ENCODE measurements at places on chromosomes 11 and 22.

DNA sequence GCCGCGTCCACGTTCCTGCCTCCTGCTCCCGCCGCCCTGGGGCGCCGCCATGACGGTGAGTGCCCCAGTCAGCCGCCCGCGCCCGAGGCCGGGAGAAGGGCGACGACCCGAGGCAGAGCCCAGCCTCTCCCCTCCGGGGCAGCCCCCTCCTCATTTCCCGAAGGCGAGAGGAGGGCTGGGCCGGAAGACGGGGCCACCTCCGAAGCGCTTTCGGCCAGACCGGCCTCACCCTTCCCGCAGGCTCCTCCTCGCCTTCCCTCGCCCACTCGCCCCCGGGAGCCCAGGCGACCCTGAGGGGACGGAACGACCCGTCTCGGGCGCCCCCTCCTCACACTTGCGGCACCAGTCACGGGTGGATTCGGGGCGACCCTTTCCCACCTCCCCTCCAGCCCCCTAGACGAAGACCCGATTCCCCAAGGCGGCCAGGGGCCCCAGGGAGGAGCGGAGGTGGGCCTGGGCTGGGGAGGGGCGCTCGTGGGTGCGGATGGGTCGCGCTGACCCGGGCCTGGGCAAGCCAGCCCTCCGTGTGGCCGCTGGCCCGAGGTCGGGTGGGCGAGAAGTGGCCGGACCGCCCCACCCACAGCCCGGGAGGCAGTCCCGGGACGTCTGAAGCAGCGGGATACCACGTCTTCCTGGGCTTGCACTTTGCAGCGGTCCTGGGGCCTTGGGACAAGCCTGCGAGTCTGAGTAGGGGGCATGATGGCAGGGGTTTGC is 49.7 kb downstream of the TRIOBP start:
- DNase-seq: no peak

DNA sequence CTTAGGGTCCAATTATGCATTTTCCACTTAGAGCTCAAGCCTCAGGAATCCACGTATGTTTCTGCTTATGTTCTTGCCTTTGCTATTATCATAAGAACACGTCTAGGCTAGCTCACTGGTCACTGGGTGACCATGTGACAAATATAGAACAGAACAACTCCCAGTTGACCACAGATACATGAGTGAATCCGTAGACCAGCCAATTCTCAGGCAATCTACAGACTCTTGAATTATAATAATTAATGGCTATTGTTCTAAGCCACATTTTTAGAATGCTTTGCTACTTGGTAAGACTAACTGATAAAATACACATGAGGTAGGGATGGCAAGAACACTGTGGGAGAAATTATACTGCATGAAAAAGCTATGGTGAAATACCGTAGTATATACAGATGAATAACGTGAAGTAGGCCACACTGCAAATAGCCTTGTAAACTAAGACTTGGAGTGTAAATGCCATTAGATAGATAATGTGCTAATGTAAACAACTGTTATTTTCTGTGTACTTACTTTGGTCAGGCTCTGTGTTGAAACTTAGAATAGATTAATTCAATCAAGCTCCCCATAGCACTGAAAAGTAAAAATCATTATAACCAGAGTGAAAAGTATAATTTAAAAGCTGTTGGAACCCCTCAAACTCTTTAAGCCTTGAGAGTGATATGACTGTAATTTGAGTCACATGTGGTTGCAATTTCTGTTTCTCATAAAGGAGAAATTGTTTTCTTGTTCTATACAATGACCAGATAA is 366.2 kb upstream of the CCDC179 start:
- DNase-seq: no peak

- no peak for DNase-seq
Observed at GRCh38 chr11:129285402-129285786, 90.3 kb upstream of the BARX2 start.

DNA sequence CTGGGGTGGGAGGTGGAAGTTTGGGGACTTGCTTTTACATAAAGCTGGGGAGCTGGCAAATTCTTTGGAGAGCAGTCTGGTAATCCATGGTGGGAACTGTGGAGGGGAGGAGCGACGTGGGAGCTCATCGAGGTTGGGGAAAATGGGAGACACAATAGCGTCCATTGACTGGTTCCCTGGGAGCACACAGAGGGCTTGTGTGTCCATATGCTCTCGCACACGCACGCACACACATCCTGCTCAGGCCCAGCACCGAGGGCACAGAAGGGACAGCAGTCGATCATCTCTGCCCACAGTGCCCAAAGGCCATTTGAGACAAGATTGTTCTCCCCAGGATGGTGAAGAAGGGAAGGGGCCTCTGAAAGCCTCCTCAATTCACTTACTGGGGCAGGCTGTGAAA is 53.7 kb downstream of the FBXO7 start:
- DNase-seq: no peak

- DNase-seq: no peak
Observed at GRCh38 chr22:19397734-19398104, 33.8 kb downstream of the HIRA start.

GRCh38 chr22:36870250-36870649 is 9.4 kb downstream of the NCF4 start:
- no peak for DNase-seq

DNA sequence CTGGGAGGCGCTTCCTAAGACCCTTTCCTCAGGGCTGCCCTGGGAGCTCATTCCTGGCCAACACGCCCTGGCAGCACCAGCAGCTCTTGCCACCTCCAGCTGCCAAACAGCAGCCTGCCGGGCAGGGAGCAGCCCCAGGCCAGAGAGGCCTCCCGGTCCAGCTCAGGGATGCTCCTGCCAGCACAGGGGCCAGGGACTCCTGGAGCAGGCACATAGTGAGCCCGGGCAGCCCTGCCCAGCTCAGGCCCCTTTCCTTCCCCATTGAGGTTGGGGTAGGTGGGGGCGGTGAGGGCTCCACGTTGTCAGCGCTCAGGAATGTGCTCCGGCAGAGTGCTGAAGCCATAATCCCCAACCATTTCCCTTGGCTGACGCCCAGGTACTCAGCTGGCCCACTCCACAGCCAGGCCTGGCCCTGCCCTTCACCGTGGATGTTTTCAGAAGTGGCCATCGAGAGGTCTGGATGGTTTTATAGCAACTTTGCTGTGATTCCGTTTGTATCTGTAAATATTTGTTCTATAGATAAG is 7.6 kb downstream of the SLC39A13 start:
- no peak for DNase-seq

DNA sequence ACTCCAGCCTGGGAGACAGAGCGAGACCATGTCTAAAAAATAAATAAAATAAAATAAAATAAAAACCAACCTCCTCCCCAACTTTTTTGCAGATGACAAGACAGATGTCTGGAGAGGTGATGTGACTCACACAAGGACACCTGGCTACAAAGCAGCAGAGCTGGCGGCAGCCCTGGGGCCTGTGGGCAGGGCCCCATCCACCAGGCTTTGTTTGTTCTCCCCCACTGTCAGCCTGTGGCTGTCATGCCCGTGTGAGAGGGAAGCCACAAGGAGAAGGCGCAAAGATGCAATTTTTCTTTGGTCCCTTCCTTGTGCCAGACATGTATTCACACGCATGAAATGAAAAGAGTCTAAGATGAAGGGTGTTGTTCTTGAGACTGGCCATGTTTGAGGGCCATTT is 16.6 kb downstream of the CD59 start:
- no peak for DNase-seq

- no peak for DNase-seq
Observed at GRCh38 chr11:133824593-133824992, 20.7 kb downstream of the SPATA19 start.

DNA sequence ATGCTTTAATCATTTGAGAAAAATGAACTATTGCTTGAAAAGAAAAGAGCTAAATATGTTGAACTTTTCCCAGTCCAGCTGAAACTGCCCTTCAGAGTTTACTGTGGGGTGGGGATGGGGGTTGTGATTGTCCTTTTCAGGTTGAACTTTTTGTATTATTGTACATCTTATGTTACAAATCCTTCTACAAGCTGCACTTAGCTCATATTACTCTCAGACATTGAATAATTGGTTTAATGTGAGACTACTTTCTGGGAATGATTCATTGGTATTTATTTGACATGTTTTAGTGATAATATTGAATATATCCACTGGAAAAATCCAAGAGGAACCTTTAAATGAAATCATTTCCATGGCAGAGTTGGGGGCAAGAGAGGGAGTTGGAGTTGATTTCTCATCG is 84.9 kb downstream of the ATXN10 start:
- DNase-seq: no peak

DNA sequence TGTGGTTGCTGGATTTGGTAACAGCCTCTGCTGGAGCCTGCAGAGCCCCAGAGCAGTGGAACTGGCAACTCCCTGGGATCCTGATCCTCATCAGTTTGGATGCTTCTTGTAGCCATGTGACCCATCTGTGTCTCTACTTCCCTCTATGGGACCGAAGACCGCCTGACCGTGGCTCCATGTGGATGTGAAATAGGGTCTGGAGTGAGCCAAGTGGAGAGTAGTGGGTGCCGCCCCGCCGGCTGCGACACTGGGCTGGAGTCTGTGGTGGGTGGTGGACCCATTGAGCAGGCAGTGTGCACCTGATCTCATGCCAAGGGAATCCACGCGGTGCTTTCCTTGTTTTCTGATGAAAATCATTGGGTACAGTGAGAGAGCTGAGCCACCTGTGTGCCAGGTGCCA is 543.2 kb upstream of the B3GAT1 start:
- no peak for DNase-seq

DNA sequence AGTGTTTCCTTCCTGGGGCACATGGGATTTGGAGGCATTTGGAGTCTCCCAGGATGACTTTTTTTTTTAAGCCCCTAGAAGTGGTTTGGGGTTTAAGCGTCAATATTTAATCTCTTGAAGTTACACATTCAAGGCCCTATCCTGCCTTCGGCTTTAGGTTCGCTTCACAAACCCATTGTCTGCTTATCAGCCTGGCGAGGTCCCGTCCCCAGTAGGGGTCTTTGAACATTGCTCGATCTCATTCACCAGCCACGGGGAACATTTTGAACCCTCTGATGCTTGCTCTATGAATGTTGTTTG is 75.9 kb downstream of the KCNQ1 start:
- no peak for DNase-seq

- no peak for DNase-seq
Observed at GRCh38 chr11:2869134-2869526, 16.4 kb downstream of the CDKN1C start.

GRCh38 chr11:89249196-89249595 is 71.5 kb downstream of the TYR start:
- no peak for DNase-seq

- no peak for DNase-seq
Observed at GRCh38 chr11:112931703-112932102, 29.5 kb upstream of the NCAM1 start.

DNA sequence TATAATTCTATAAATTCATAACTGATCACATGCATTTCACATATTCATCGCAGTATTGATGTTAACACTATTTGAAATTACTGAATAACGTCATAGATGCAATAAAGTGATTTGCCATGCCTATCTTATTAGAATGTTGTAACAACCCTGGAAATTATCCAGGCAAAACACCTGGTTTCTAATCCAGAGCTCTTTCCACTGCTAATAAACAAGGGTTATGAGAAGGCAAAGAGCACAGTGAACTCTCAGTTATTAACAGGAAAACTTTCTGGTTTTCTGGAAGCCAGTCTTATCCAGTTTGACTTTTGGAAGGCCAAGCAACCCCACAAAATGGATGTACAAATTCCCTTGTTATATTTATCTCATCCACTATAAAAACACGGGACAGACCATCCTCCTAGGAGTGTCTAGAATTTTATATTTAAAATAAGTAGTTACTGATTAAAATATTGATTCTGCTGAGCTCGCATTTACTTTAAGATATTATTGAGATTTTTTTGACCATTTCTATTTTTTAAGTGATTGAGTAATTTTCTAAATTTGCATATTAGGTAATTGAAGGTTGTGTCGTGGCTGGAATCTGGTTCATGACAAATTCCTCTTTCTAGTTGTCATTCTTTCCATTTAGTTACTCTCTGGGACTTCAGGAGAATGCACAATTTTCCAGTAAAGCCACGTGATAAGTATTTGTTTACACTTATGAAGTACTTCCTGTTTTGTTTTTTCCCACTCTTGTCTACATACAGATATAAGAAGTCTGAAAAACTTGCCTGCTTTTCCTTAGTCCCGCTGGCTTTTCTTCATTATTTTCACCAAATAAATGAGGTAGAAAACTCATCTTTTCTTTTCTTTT is 47.9 kb downstream of the DCUN1D5 start:
- no peak for DNase-seq

GRCh38 chr22:44964722-44965078 is 45.1 kb downstream of the PHF21B start:
- no peak for DNase-seq

DNA sequence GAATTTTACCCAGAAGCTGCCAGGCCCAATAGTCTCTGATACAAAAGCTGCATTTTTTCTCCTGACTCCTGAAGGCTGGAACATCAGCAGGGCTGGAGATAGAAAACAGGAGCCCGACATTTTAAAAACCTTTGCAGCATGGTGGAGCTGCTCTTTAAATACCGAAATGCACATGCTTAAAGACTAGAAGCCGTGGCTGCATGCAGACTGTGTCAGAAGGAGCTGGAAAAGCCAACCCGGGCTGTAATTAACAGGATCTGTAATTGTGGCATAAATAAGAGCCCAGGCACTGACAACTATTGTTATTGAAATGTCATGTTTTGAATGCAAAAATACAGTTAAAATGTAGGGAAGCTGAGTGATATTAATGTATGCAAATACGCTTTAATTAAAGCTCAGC is 304.9 kb upstream of the PLET1 start:
- no peak for DNase-seq

GRCh38 chr11:119592642-119593041 is 136.4 kb downstream of the NECTIN1 start:
- no peak for DNase-seq

GRCh38 chr11:35419830-35420333 is 524 bp upstream of the SLC1A2 start:
- no peak for DNase-seq

DNA sequence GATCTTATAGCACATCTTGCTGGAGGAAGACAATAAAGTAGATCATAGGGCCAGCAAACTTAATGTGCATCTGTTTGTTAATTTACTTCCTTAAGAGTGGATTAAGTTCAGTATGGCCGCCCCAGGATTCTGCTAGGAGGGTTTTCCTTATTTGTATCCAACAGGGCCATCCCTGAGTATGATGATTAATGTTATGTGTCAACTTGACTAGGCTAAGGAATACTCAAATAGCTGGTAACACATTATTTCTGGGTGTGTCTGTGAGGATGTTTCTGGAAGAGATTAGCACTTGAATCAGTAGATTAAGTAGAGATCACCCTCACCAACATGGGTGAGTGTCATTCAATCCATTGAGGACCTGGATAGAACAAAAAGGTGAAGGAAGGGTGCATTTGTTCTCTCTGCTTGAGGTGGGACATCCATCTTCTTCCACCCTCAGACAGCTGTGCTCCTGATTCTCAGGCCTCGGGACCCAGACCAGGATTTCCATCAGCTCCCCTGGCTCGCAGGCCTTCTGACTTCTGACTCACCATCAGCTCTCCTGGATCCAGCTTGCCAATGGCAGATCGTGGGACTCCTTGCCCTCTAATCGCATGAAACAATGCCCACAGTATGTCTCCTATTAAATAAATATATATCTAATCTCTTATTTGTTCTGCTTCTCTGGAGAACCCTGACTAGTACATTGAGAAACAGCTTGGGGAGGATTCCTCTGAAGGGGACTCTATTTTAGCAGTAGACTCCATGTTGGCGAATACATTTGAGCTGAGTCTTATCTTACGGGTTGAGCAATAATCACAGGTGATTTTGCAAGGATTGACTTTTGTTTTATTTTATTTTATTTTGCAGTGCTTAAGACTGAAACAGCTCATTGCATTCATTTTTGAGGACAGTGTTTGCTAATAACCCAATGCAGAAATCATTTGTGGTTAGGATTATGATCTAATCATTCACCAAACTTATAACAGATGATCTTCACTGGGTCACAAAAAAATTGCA is 9.0 kb upstream of the ZBTB44 start:
- DNase-seq: no peak

GRCh38 chr22:27690599-27690998 is 111.0 kb downstream of the MN1 start:
- no peak for DNase-seq
